Stimulated activated CD8-positive, alpha-beta memory T cell treated with anti-CD3 and anti-CD28 coated beads, Interleukin-7, amount 100 ng/mL, for 48 hours (primary cell): ENCODE measurements at places on chromosomes 6 and 20.

DNA sequence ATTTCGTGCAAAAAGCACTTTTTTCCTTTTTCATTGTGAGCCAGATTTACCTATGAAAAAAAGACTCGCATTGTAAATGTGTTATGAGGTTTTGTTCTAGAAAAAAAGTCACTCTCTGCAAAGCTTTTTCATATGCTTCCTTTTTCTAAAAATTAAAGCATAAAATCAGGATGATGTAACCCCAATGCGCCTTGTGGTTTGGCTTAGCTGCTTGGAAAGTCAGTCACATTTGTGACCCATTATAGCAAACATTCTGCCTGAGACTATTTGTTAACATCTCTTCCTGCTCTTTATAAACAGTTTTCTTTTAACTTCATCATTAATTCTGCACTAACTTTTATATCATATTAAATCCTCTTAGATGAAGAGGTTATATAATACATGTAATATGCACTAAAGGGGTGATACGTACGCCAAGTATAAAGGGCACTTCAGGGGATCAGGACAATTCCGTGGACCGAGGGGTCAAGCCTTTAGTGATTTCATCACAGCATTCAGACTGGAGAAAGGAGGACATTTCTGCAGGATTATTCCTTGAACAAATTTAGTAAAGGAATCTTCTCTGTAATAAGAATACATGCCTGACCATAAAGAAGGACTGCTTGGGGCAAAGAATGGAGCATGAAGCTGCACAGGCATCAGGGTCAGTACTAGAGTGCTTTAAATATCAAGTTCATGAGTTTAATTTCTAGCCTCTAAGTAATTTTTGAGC is 48.1 kb upstream of the SMLR1 start:
- DNase-seq = no peak

GRCh38 chr6:13513626-13514502 is 26.5 kb upstream of the GFOD1 start:
- DNase-seq = no peak

DNA sequence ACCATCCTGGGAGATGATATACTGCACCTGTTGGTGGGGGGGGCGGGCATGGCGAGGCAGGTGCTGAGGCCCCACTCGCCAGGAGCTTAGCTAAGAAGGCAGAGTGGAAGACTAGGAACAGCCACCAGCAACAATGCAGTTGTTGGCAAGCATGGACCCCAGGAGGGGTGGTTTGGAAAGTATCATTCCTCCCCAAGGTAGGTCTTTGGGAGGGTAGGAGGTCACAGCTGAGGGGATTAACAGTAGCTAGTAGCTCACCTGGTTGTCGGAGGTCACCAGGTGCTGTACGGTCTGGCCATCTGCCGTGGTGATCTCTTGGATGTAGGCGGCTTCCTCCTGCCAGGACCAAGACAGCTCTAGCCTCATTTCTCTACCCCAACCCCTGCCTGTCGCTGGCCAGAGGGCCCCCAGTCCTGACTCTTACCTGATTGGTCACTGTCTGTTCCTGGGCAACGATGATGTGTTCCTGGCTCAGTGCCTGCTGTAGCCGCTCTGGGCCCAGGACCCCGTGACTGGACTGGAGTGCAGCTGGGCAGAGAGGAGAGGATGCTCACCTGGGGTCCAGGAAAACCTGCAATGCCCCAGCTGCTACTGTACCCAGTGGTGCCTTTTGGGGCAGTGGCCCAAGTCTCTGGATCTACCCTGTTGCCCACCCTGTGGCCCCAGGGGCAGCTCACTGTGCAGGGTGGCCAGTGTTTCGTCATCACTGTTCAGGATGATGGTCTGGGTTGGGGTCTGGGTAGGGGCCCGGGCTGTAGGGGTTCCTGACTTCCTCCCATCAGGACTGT is 15.3 kb downstream of the PCIF1 start:
- no peak for DNase-seq

GRCh38 chr6:33993653-33994471 is 152.0 kb downstream of the GRM4 start:
- no peak for DNase-seq

GRCh38 chr20:53399592-53400335 is 193.9 kb downstream of the ZNF217 start:
- no peak for DNase-seq
